ENCODE measurements at places on chromosomes 16 and 17. TPM values are rescaled to one million over a fixed set of nuclear protein-coding genes. Genes with fewer than 3 reads are reported as not detected.

ITFG1 gene
- total RNA-seq, result 69.4 TPM

HCRT gene
- total RNA-seq, result not detected

CCL16 gene
- total RNA-seq, result not detected

- no peak for DNase-seq
Observed at GRCh38 chr16:70691223-70692129, 5.6 kb upstream of the MTSS2 start.

GRCh38 chr17:80111702-80112470 lies 10.5 kb downstream of the GAA start:
- no peak for DNase-seq

DNA sequence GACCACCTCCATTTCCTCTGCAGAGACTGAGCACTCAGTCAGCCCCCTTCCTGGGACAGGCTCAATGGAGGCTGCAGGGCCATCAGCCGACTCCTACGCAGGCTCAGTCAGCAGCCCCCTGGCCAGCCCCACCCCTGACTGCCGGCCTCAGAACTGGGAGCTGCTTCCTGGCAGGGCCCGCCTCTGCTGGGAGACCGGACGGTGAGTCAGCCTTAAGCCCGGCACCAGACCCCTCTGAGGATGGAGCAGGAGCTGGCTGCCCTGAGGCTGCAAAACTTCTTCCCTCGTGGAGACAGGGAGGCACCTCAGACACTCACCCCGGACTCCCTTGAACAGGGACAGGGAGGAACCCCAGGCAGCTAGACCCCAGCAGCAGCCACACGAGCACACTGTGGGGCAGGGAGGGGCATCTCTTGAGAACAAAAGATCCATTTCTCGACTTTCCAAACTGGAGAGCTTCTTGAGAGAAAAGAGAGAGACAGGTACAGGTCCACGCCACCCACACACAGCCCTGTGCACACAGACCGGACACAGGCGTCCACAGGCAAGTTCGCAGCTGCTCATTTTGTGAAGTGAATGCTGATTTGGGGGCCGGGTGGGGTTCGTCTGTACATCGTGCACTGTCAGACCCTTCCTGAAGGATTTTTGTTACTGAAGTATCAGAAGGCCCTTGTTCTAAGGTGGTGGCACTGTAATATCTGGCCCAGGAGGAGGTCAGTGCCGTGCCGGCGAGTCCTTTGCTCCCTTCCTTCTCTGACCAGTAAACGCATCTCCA lies 1.3 kb upstream of the TUBB3 start:
- peak; percentile 41 for DNase-seq

DNA sequence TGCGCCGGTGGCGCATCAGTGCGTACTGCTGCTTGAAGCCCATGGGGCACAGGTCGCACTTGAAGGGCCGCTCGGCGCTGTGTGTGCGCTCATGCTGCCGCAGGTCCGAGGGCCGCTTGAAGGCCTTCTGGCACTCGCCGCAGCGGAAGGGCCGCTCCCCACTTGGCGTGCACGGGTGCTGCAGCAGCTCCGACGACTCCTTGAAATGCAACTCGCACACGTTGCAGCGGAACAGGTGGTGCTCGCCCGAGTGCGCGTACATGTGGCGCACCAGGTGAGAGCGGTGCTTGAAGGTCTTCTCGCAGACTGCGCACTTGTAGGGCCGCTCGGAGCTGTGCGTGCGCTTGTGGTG lies 3.3 kb downstream of the ZNF319 start:
- DNase-seq, result no peak

GRCh38 chr16:81864646-81865382 lies 85.7 kb downstream of the PLCG2 start:
- DNase-seq, result no peak

DNA sequence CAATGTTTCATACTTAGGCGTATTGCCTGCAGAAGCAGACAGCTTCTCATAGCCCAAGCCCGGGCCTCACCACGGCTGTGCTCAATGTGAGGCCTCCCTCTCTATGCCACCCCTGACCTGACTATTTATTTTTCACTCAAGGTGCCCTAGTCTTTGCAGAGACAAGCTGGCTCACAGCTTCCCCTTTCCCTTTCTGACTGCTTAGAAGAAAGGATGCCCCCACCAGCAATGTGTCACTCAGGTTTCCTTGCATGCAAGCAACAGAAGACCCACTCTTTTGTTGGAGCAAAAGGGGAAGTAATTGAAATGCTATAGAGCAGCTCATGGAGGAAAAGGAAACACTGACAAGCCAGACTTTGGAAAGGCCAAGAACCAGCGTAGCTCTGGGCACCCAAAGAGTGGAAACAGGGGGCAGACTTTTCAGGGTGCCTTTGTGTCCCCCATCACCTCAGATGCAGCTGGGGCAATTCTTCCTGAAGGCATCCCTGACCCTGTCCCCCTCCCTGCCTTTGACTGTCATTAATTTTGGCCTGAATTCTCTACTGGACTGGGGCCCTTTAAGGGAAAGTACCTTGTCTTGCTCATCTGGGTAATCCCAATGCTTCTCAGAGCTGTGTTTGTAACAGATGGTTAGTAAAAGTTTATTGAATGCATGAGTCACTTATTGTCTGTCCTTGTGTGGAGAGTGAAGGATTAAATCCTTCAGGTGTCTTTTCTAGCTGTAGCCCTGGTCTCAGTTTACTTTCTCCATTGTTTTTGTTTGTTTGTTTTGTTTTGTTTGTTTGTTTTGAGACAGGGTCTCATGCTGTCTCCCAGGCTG lies 17.8 kb downstream of the RGS9 start:
- no peak for DNase-seq

DNA sequence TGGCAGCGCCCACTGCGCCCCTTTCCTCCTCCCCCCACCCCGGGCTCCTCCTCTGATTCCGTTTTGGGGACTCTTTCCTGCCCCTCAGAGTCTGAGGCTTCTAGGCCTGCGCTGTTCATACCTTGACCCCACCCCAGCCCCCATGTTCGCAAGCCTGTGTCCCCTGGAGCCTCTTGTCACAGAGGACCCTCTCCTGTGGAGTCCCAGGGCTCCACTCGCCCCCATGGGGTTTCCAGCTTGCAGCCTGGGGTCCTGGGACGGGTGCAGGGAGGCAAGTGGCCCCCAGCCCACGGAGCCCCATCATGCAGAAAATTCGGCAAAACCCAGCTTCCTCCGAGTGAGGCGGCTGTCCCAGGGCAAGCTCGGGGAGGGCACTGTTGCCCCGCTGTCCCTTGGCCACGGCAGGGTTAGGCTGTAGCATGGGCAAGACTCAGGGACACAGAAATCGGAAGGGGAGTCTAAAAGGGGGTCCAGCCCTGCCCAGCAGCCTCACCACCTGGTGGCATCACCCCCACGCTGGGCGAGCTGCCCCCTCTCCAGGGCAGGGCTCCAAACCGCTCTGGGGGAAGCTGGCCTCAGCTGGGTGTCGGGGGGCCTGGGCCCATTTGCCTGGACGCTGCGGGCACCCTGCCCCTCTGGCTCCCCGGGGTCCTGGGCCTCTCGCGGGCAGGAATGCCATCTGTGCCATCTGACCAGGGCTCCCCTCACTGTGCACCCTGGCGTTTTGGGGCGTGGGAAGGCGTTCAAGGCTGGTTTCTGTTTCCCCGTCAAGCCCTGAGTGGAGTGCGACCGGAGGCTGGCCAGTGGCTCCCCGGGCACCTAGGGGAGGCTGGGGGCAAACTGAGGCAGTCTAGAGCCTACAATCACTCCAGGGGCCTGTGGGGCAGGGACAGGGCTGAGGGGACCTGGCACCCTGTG lies 11.5 kb upstream of the BAHCC1 start:
- no peak for DNase-seq

- no peak for DNase-seq
Observed at GRCh38 chr17:74964246-74964761, 8.3 kb downstream of the HID1 start.

DNA sequence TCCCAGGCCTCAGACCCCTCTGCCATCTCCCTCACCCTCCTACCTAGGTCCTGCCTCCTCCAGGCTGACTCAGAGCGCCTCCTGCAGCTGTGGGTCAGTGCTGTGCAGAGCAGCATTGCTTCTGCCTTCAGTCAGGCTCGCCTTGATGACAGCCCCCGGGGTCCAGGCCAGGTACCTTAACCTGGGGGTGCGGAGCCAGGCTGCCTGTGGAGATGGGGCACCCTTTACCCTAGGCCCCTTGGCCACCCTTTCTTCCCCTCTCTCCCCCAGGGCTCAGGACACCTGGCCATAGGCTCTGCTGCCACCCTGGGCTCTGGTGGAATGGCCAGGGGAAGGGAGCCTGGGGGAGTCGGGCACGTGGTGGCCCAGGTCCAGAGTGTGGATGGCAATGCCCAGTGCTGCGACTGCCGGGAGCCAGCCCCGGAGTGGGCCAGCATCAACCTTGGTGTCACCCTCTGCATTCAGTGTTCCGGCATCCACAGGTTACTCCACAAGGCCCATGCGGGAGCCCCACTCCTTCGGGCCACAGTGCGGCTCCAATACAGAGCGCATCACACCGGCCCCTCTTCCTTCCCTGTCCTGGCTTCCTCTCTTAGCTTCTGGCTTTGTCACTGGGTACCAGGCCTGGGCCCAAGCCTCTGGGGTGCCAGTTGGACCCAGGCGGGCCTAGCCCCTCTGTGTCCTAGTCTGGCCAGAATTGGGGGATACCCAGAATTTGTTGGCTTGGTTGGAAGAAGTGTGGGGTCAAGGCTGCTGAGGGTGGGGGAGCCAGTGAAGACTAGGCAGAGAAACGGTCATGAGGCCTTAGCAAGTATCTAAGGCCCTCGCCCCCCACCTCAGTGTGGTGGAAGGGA lies 5.0 kb upstream of the KCTD11 start:
- no peak for DNase-seq

DNA sequence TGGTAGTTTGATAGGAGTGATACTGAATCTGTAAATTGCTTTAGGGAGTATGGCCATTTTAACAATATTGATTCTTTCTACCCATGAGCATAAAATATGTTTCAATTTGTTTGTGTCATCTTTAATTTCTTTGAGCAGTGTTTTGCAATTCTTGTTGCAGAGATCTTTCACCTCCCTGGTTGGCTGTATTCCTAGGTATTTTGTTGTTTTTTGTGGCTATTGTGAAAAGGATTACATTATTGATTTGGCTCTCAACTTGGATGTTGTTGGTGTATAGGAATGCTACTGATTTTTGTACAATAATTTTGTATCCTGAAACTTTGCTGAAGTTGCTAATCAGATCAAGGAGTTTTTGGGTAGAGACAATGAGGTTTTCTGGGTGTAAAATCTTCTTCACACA lies 3.2 kb downstream of the KRTAP9-9 start:
- no peak for DNase-seq
